ENCODE measurements at places on chromosomes 4 and X.

- DNase-seq = no peak
Observed at GRCh38 chr4:41797260-41797659, 48.7 kb upstream of the PHOX2B start.

DNA sequence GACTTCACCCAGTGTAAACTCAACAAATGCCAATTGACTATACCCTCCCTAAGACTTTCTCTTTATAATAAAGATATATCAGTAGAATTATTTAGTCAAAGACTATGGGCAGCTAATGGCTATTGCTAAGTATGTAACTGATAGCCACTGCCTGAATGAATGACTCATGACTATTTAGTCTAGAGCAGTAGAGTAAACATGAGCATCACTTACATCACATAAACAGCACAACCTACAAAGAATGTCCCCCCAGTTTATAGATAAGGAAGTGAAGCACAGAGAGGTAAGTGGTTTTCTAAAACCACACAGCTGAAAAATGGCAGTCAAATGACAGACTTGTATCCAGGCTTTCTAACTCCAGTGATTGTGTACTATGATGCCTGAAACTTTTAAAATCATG lies 507.0 kb downstream of the PPARGC1A start:
- no peak for DNase-seq

DNA sequence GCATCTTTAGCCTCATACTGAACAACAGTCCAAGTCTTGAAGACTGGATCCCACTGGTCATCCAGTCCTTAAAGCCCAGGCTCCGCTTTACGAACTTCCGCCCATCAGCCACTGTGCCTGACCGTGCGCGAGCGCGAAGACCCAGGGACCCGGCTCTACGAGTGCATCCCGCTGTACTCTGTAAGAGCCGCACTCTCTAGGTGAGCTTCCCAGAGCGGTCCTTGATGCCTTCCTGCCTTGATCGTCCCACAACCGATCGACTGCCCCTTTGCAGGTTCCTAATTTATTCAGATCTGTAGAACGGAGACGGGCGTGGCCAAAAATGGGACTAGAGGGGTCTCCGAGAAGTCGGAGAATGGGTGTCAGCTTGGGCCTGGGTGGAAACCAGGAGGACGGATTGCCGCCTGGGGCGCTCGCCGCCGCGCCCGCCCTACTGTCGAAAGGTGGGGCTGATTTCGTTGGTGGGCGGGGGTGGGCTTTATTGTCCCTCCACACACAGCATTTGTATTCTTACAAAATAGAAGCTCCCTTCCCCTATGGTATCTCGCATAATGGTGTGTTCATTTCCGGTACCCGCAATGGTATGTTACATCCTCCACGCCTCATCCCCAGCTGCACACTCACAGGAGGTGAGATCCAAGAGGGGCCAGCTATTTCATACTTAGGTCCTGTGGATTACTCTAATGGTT lies 42.3 kb upstream of the FAM156A start:
- no peak for DNase-seq

GRCh38 chr4:108971473-108971872 lies 208.6 kb upstream of the ETNPPL start:
- no peak for DNase-seq

GRCh38 chr4:53088152-53088551 lies 226.0 kb downstream of the RASL11B start:
- no peak for DNase-seq

GRCh38 chr4:164408831-164409230 lies 345.1 kb upstream of the SMIM31 start:
- no peak for DNase-seq

DNA sequence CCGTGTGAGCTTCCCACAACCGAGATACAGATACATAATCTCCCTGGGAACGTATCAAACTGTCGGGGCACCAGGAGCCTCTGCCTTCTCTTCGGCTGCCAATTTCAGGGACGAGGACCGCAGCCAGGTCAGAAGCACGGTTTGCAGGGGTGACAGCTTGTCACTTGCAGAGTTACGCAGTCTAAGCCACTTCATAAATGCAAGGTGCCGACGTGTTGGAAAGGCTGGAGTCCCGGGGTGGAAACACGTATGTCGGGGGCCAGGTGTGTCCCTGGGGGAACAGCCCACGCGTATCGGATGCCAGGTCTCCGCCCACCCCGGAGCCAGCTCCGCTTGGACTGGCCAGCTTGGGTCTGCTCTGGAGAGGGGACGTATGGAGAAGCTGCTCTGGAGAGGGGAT lies 76.3 kb upstream of the SHOX start:
- DNase-seq = no peak

DNA sequence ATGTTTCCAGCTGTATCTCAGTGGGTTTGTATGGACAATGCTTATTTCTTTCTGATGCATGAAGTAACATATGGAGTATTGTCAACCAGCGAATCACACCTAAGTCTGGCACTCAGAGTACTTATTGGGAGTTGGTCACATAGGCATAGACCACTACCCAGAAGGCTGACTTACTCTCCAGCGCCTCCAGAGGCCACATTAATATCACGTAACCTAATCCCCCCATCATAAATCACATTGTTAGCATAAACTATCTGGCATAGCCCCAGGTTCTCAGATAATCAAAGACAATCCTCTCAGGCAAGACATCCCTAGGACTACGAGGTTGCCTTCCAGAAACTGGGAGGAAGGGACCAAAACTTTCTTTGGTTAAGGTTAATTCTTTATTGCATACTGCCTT lies 560.5 kb upstream of the PABPC4L start:
- DNase-seq = no peak

- no peak for DNase-seq
Observed at GRCh38 chrX:4944767-4945166, 1231.3 kb upstream of the PRKX start.

- DNase-seq = no peak
Observed at GRCh38 chrX:72306085-72306801, 529 bp upstream of the CITED1 start.

DNA sequence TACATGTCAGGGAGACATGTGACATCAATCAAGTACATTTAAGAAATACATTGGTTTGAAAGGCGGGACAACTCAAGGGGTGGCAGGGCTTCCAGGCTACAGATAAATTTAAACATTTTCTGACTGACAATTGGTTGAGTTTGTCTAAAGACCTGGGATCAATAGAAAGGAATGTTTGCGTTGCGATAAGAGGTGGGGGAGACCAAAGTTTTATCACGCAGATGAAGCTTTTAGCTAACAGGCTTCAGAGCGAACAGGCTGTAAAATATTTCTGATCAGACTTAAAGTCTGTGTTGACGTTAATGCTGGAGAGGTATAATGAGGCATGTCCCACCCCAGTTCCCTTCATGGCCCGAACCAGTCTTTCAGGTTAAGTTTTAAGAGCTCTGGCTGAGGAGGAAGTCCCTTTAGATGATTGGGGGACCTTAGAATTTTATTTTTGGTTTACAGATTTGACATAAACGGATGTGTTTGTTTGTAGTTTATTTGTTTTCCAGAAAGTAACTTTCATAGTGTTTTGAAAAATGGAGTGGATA lies 346.7 kb upstream of the RASGEF1B start:
- DNase-seq = no peak

DNA sequence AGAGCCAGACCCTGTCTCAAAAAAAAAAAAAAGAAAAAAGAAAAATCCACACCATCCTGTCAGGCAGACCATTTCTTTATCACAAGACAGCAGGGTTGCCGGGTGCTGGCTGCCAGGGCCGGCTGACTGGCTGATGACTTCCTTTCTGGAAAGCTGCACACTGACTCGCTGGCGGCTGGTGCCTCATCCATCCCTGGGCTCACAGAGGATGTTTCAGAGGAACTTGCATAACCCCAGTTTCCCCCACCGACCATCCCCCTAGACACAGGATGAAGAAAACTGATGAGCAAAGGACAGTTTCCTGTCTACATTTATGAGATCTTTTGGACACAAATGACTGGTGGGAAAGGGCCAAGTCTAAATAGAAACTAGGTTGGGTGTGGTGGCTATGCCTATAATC lies 14.1 kb downstream of the HPSE start:
- DNase-seq = no peak

DNA sequence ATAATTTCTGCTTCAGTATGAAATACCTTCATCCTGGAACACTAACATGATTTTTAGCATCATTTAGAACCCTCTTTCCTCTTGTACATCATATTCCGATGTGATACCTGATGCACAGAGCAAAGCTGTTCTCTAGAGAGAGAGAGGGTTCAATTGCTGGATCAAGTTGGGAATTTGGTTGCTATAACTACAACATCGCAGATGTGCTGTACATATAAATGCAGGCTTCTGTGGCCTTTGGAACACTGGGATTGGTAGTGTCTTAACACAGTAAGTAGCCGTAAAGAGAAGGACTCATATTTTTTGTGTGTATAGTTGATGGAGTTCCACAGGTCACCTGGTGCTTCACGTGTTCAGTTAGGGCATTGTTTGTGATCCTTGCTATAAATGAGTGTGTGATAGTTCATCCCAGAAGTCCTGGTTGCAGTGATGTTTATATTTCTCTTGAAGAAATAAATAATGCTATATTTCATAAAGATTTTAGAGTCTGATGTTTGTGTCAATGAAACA lies 119.2 kb downstream of the RAPGEF2 start:
- no peak for DNase-seq

DNA sequence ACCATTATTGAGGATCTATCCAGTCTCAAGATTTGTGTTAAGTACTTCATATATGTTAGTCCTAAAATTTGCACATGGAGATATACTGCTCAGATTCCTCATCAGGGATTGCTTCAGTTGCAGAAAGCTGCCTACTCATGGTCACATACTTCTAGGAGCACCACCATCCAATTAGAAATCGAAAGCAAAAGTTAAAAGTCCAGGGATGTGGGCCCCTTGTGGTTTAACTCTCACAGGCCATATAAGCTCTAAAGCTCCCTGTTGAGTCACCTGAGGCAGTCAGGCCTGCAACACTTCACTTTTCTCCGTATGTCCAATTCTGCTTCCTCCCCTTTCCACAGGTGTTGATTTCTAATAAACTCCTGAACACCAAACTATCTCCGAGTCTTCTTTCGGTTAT lies 84.2 kb downstream of the CNOT6L start:
- no peak for DNase-seq

DNA sequence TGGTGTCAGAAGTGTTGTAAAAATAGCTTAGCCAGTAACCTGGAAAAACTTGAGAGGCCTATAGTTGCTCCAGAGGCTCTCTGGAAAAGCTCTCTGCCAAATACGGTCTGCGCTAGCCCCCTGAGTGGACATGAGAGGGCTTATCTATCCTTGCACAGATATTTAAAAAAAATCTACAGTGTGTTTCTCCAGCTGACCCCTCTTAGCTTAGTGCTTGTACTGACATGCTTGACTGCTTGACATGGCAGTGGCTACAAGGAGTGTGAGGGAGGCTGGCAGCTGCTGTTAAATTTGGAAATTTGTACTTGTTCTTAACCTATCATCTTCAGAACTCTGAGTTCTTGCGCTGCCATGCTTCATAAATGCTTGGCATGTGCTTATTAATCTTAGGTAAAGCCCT lies 229.2 kb downstream of the RBMX2 start:
- DNase-seq = no peak

DNA sequence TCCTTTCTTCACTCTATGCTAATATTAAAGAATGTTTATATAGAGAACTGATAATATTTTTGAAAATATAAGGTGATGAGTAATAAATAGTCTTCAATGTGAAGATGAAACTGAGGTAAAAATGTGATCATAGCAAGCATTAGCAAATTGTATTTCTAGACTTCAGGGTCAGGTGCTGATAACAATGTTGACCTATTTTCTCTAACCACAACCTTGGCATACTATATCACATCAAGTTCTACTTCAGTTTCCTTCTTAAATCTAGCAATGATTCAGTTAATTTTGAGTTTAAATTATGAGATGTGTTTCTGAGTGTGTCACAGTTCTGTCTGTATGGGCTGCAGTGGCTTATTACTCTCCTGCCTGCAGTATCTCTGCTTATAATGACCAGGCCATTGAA lies 209.4 kb downstream of the RAPGEF2 start:
- no peak for DNase-seq

DNA sequence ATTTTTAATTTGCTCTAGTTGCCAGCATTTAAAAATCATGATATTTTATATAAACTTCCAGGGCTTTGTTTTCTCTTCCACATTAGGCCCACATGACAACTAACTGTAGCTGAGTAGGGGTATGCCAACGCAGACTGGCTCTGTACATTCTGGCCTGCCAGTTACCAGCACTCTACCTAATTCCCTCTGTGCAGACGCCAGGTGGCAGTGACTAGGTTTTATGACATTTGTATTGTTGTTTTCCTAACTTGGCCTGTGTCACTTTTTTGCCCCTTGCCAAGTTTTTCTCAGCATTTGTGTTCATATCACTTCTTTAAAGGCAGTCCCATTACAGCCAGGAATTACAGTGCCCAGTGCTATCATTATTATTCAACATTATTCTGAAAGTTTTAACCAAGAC lies 347.5 kb downstream of the NKX6-1 start:
- no peak for DNase-seq

- no peak for DNase-seq
Observed at GRCh38 chr4:66048861-66049260, 378.6 kb upstream of the EPHA5 start.

GRCh38 chr4:110157580-110157979 lies 40.8 kb downstream of the ELOVL6 start:
- DNase-seq = no peak

- DNase-seq = no peak
Observed at GRCh38 chr4:163598489-163598888, 104.0 kb downstream of the TMA16 start.

- DNase-seq = no peak
Observed at GRCh38 chrX:124093222-124093621, 131.7 kb downstream of the STAG2 start.

- DNase-seq = no peak
Observed at GRCh38 chrX:78769101-78769755, 21.7 kb downstream of the LPAR4 start.

- DNase-seq = no peak
Observed at GRCh38 chr4:183823434-183823833, 81.7 kb upstream of the STOX2 start.

DNA sequence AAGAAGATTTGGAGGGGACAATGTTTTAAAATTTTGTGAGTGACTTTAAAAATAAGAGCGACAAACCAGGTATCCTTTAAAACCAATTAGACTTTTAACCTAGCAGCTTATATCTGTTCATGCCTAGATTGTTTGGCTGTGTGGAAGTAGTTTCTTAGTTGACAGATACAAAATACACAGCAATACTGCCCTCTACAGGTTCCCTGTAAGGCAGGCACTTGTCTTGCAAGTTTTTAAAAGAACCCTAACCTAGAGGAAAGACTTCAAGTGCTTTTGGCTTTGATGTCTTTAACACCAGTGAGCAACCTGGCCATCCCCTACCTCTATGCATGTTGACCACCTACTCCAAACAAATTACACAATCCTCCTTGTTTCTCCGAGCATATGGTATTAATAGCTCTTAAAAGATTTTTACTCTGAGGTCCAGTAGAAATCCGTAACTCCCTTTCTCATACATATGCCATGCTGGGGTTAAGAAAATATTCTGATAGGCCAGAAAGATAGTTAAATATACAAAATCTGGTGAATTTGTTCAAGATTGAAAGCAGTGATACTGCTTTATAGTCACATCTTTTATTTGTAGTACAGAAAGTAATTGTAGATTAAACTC lies 273.0 kb downstream of the ARHGAP24 start:
- no peak for DNase-seq

DNA sequence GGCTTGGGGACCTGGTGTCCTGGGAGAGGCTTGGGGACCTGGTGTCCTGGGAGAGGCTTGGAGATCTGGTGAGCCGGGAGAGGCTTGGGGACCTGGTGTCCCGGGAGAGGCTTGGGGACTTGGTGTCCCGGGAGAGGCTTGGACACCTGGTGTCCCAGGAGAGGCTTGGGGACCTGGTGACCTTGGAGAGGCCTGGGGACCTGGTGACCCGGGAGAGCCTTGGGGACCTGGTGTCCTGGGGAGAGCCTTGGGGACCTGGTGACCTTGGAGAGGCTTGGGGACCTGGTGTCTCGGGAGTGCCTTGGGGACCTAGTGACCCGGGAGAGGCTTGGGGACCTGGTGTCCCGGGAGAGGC lies 12.6 kb downstream of the SHOX start:
- no peak for DNase-seq
